WTC11 (cell line): ENCODE measurements at places on chromosomes 1 and 21. TPM values are rescaled to one million over a fixed set of nuclear protein-coding genes. Genes with fewer than 3 reads are reported as not detected.

Gene GBP3
- total RNA-seq, result 0.18 TPM in 2 of 3 replicates, not detected in the other

GRCh38 chr1:219573960-219574359, 38.9 kb downstream of the ZC3H11B start:
- no peak for DNase-seq

DNA sequence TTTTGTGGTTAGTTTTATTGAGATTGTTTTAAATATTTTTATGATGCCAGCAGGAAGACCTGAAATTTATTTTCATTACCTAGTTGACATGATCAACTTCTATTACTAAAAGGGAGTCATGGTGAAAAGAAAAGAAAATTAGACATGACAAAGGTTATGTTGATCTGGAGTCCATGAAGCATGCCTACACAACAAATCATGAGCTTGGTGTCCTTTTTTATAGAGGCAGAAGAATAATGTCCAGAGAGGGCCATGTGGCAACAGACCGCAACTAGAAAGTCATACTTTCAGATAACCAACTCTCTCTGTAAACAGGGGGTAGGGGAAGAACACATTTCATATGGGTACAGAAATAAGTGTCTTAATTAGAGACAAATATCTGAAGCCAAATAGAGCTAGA, 175.5 kb upstream of the HOOK1 start:
- no peak for DNase-seq

GRCh38 chr1:33219886-33220661, 36.2 kb upstream of the ZNF362 start:
- DNase-seq, result no peak
